ENCODE measurements at places on chromosomes 4 and X.

GRCh38 chrX:3521396-3521795 is 174.9 kb upstream of the MXRA5 start:
- no peak for DNase-seq

- DNase-seq = no peak
These were observed 499 bp upstream of the NFXL1 start for GRCh38 chr4:47914926-47915237.

- DNase-seq = no peak
These were observed 122.5 kb upstream of the IL15 start for GRCh38 chr4:141513866-141514265.

- no peak for DNase-seq
These were observed 2.1 kb downstream of the PPP3CA start for GRCh38 chr4:101345271-101345595.

GRCh38 chrX:130418066-130418465 is 16.3 kb downstream of the RBMX2 start:
- DNase-seq = no peak

- DNase-seq = no peak
These were observed 1859.6 kb downstream of the C4orf33 start for GRCh38 chr4:130955520-130955919.

GRCh38 chr4:110266136-110266535 is 67.7 kb upstream of the ELOVL6 start:
- DNase-seq = no peak

DNA sequence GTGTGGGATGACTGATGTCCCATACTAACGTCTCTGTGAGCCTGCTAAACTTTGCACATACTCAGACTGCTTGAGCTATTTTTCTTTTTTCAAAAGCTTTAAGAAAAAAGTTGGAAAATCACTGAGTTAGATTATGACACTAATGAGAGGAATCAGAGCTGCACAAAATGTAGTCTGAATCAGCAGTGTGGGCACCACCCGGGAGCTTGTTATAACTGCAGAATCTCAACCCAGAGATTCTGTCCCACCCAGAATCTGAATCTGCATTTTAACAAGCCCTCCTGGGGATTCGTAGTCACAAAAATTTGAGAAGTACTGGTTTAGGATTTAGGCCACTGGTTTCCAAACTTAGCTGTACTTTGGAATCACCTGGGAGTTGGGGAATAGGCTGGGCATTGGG is 102.1 kb upstream of the MID1IP1 start:
- DNase-seq = no peak

- DNase-seq = peak; percentile 73
These were observed 100.1 kb downstream of the CEP135 start for GRCh38 chr4:56048702-56049431.
